ENCODE measurements at places on chromosomes 2 and 18.

DNA sequence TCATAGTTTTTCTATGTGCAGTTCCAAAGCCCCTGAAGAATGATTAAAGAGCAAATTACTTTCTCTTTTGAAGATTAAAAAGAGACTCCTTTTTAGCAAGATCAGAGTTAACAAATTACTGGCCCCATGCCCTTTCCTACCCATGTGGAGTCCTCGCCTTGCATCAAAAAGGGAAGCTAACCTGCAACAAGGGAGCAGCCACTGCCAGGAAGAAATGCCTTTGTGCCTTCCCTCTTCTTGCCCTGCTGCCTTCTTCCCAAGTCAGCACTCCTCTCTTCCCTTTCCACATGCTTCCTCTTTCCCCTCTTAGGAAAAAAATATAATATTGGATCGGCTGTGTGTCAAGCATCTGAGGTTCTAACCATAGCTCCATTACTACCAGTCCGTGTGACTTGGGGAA lies 37.1 kb upstream of the CYP1B1 start:
- DNase-seq: no peak

DNA sequence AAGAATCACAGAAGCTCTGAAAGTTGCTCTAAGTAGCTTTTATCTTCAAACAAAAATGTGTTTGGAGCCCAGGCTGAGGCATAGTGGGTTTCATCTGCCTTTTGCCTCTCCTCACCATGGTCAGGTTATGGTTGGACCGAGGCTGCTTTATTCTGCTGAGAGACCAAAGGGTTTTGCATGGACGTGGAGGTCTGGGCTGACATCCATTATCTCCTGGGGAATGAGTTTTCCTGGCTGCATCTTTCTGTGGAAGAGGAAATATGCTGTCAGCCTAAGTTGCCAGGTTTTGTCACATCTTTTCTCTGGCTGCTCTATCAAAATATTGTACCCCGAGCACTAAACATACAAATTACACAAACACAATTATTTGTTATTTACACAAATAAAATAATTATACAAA lies 223.2 kb downstream of the LDLRAD4 start:
- no peak for DNase-seq

- DNase-seq: no peak
Observed at GRCh38 chr2:88131201-88131998, 3.5 kb upstream of the FABP1 start.

GRCh38 chr2:203501873-203502272 lies 33.2 kb downstream of the RAPH1 start:
- DNase-seq: no peak

DNA sequence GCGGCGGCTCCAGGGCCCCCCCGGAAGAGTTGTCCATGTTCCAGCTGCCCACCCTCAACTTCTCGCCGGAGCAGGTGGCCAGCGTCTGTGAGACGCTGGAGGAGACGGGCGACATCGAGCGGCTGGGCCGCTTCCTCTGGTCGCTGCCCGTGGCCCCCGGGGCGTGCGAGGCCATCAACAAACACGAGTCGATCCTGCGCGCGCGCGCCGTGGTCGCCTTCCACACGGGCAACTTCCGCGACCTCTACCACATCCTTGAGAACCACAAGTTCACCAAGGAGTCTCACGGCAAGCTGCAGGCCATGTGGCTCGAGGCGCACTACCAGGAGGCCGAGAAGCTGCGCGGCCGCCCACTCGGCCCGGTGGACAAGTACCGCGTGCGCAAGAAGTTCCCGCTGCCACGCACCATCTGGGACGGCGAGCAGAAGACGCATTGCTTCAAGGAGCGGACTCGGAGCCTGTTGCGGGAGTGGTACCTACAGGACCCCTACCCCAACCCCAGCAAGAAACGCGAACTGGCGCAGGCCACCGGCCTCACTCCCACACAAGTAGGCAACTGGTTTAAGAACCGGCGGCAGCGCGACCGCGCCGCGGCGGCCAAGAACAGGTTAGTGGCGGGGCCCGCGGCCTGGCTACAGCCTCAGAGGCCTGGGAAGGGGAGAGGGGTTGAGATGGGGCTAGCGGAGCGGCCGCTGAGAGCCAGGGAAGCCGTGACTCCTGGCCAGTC lies 965 bp downstream of the SIX3 start:
- DNase-seq: no peak
